ENCODE measurements at places on chromosomes 3 and 15.
A peak's percentile ranks its signal among the peaks of the same experiment; 100 is the strongest.

GRCh38 chr3:120762615-120763014 lies 20.1 kb downstream of the GTF2E1 start:
- DNase-seq: no peak

DNA sequence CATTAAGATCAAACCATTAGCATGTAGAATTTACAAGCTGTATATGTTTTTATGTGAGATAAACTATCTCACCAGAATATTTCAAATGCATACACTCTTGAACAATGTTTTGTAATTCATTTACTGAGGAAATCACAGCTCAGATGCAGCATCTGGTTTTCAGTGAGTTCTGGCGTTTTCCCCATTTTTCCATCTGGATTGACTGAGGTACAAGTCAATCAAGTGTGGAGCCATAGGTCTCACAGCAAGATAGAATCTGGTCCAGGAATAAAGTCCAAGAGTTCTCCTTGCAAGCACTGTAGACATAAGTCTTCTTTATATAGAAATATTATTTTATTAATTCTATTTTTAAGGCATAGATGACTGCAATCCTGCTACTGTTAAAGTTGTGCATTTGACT lies 219.3 kb downstream of the ZBBX start:
- DNase-seq: no peak

GRCh38 chr3:157544501-157545130 lies 41.4 kb upstream of the VEPH1 start:
- peak; percentile 67 for DNase-seq

- peak; percentile 74 for DNase-seq
These were observed 23.0 kb upstream of the FURIN start for GRCh38 chr15:90845201-90845949.

GRCh38 chr3:135862361-135862760 lies 103.2 kb upstream of the PPP2R3A start:
- no peak for DNase-seq

DNA sequence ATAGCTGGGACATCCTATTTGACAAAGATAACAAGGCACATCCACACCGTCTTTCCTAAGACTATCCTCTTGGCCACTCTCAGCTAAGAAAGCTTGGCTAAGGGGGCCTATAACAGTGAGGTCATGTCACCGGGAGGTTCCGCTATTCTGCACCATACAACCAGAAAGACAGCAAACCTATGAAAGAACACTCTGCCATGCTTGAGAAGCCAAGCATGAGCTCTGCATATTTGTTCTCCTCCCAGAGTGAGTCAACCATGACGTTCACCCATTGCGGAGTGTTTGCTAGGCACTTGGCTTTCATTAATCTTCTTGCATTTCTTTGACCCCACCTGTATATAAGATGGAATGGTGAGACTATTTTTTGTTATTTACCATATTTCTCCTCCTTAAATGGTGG lies 141.2 kb downstream of the GMNC start:
- no peak for DNase-seq

DNA sequence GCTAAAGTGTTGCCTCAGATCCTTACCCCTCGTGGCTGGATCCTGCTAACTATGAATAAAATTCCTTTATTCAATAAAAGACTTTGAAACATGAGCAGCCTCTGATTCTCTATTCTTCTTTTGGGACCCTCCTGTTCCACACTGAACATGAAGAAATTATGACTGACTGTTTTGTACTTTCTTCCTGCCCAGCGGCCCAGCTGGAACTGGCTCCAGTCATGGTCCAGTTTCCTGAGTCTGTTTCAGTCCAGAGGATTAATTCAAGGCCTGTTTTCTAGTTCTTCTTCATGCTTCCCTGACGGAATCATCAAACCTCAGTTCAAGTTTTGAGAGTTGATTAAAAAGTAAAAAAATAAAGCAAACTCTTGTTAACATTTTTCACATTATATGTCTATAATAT lies 52.6 kb upstream of the CP start:
- DNase-seq: no peak

DNA sequence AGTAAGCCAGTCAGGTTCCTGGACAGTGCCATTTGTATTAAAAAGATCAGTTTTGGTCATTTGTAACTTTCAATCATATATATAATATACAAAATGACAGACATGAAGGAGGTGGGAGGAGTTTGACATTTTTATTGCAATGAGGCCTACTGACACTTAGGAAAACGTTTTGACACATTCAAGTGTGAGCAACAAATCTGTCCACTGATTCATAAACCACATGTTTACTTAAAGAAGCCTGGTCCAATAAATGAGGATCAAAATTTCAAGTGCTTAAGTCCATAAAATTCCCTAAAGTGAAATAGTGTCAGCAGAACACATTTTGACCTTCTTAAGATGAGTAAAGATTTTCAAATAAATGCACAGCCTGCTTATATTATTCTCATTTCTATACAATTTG lies 137.3 kb downstream of the MECOM start:
- no peak for DNase-seq

Measured in skeletal muscle cell (primary cell).